ENCODE measurements at places on chromosomes 11 and 22.

GRCh38 chr22:24265734-24266133 lies 4.9 kb upstream of the SPECC1L start:
- DNase-seq = no peak

- DNase-seq = peak; percentile 23
Observed at GRCh38 chr11:7657306-7658025, 15.8 kb downstream of the CYB5R2 start.

- DNase-seq = peak; percentile 60
Observed at GRCh38 chr22:46563381-46564083, 26.1 kb upstream of the CELSR1 start.

- no peak for DNase-seq
Observed at GRCh38 chr11:12421386-12421785, 44.0 kb downstream of the PARVA start.

GRCh38 chr22:50302564-50302963 lies 4.9 kb downstream of the PLXNB2 start:
- no peak for DNase-seq

- DNase-seq = no peak
Observed at GRCh38 chr11:61787928-61788491, 4.4 kb downstream of the TMEM258 start.

DNA sequence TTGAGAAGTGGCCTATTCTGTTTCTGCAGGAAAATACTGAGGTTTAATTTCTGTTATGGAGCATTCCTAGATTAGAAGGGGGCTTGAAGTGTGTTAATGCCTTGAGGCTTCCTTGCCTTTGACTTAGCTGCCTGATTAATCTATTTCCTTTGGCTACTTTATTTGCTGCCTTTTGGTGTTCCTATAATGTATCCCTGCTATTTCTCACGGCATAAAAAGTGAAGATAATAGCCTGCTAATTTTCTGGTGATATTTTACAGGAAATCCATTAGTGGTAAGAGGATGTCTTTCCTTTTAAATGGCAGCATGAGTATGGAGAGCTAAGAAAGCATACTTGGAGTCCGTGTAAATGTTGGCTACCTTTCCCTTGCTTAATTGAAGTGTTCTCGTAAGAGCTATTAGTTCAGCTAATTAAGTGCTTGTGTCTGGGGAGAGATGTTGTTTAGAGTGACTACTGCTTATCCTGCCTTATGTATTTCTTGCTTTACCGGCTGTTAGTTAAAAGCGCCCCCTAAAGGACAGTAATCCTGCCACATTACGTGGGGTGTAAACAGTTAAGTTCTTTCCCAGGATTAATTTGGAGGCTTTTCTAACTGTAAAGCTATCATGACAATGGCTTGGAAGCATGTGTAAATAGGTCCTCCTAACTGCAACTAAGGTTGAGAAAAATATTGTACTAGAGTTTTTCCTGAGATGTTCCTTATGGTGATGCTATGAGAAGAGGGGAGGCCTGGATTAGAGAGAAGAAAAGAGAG lies 45.6 kb downstream of the ZNF280B start:
- DNase-seq = no peak

GRCh38 chr11:6626971-6627761 lies 7.9 kb upstream of the TPP1 start:
- no peak for DNase-seq

DNA sequence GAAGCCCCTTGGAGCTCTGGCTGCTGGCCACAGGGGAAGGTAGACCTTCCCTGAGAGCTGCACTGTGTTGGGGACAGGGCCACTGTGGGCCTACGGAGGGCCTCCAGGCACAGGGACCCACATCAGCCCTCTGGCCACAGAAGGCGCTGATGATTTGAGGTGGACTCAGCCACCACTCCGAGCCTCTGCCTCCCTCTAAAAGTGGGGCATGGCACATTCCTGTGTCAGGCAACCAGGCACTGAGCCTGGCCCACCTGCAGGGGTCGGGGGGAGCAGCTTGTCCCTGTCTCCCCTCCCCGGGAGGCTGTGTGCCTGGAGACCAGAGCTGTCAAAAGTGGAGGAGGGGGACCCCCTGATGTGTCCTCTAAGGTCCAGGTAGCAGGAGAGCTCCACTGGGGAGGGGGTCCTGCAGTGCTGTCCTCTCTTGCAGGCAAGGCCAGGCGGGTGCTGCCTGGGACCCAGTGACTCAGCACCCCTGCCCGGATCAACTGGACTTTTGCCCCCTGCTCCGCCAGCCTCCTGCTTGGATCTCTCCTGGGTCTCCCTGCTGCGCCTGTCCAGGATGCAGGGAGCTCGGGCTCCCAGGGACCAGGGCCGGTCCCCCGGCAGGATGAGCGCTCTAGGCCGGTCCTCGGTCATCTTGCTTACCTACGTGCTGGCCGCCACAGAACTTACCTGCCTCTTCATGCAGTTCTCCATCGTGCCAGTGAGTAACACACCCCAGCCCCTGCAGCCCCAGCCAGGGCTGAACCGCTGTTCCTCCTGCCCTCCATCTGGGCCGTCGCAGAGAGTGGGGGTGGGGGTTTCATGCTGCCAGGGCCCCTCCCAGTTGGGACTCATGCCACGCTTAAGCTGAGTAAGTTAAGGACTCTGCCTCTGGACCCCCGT lies 17.5 kb upstream of the CDKN1C start:
- DNase-seq = no peak

DNA sequence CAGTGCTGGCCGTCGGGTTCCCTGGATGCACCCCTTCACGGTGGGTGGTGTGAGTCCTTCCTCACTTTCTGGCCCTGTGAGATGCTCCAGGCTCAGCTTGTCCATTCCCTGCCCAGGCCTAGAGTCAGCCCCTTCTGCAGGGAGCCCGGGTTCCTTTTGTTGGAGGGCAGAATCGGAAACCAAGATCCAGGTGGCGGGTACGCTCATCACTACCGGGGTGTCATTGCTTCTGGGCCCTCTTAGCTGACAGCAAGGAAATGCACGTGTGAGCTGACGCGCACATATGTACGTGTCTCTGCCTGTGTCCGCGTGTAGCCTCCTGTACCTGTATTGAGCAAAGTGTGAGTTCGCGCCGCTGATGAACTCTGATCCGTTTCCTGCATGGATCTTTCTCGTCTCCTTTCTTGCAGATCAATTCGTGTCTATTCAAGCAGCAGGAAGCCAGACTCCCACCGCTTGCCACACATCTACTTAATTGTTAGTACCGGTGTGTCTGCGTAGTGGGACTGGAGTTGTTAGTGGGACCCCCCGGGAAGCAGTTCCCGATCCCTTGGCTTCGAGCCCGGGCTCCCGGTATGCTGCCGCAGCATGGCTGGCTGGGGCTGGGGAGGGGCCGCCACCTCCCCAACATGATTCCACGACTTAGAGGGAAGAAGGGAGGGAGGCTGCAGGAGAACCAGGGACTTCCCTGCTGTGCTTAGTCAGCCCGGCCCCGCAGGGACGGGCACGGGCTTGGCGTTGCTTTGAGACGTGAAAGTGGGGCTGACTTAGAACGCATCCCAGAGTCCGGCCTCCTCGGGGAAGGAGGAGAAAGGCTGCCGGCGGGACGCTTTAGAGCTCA lies 35.9 kb upstream of the GRAMD4 start:
- DNase-seq = no peak

DNA sequence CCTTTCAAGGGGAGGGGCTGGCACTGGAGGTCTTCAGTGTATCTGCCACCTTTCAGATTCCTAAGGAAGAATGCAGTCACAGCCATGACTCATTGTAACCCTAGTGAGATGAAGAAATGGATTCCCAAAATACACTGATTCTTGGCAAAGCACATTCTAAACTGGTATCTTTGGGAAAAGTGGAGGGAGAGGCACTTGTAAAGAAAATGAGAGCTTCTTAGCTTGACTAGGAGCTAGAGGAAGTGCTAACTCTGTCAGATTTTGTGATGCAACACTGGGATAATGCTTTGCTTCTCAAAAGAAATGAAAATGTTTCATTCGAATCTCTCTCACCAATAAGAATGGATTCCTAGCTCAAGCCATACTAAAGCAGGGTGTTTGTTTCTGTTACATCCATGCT lies 14.3 kb downstream of the NRIP3 start:
- DNase-seq = no peak

- no peak for DNase-seq
Observed at GRCh38 chr11:86108191-86108590, 39.3 kb upstream of the PICALM start.

DNA sequence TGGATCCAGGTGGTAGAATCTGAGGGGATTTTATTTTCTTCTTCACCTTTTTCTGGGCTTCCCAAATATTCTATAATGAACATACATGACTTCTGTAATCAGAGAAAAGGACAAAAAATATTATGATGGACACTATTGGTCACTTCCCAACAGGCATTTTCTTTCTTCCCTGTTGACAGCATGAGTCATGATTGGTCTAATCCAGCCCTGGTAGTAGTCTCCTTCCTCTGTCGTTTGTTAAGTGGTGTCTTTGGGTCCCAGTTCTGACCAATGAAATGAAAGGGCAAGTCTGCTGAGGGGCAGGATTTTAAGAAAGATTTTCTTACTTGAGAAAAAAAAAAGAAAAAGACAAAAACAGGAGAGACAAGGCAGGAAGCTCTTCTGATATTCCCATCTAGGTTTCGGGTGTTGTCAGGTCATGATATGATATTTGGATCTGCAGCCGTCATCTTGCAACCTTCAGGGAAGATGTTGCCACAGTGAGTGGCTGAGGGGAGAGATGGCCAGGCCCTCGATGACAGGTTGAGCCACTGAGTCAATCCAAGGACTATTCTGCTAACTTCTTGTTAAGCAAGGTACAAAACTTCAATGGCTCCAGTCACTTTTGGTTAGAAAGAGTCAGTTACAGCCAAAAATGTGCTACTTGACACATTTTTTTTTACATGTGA lies 23.3 kb upstream of the PLEKHB1 start:
- no peak for DNase-seq

- no peak for DNase-seq
Observed at GRCh38 chr11:34318111-34319037, 39.4 kb downstream of the ABTB2 start.

DNA sequence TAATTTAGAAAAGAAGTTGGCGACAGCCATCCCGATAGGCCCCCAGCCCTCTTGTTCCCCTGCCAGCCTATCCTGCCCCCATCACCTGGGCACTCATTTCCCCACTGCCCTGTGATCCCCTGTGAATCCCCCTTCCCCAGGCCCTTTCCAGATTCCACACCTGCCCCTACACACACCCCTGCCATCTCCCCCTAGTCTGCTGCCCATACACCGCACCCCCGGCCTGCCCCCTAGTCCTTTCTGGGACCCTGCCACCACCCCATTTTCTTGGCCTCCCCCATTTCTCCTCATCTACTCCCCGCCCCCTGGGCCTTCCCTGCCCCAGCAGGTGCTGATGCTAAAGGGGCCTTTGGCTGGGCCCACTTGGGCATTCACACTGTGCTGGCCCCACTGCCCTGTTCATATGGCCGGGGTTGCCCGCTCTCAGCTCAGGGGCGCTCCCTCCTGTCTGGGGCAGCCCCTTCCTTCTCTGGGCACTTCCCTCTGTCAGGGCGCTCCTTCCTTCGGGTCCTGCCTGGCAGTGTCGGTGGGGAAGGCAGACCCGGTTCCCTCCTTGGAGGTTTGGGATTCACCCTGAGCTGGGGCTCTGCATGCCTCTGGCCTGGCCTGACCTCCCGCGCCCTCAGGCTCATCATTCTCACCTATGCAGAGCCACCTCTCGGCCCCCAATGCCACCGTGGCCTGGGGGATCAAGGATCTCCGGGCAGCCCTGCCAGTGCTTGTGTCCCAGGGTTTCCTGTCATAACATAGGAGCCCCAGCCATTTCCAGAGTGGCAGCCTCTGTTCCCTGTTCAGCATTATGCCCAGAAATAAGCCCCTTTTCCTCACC lies 108.2 kb downstream of the BCR start:
- DNase-seq = no peak

- no peak for DNase-seq
Observed at GRCh38 chr11:2665526-2666400, 34.0 kb downstream of the KCNQ1OT1 start.

- DNase-seq = no peak
Observed at GRCh38 chr11:130642994-130643393, 194.5 kb downstream of the ADAMTS15 start.

GRCh38 chr11:33307984-33308383 lies 50.8 kb downstream of the HIPK3 start:
- DNase-seq = no peak

Measured in naive thymus-derived CD4-positive, alpha-beta T cell (primary cell).